ENCODE measurements at places on chromosomes 11 and 22.

GRCh38 chr22:35407362-35407761, 7.4 kb downstream of the MCM5 start:
- no peak for DNase-seq

- no peak for DNase-seq
Observed at GRCh38 chr11:15099267-15099666, 15.5 kb upstream of the INSC start.

GRCh38 chr11:123407996-123408597, 22.0 kb upstream of the GRAMD1B start:
- no peak for DNase-seq

DNA sequence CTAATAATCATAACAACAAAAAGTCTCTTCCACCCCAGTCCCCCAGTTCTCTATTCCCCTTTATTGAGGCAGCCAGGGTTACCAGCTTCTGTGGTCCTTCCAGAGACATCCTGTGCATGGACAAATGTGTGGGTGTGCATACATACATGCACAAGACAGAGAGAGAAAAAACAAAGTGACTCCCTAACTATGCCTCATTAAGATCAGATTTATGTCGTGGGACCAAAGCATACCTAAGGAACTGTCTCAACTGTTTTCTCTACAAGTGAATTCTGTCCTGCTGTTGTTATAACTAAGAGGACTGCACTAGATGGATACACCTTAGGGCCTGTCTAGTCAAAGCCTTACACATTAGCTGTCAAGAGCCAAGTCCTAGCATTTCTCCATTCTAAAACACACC, 106.7 kb downstream of the MRTFA start:
- DNase-seq, result no peak

DNA sequence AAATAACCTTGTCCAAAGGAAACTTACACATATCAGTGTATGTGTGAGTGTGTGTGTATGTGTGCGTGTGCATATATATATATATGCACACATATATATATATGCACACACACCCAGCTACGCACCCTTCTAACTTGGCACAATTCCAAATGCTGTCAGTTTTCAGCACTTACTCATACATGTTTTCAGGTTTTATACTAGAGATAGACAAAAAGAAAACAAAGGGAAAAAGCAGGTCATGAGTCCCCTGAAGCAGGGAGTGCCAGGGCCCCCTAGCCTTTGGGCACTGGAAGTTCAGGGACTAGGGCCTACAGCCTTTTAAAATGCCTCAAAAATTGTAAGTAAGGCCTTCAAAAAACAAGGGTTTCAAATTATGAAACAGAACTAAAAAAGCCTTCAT, 265.4 kb downstream of the CADM1 start:
- DNase-seq, result no peak

DNA sequence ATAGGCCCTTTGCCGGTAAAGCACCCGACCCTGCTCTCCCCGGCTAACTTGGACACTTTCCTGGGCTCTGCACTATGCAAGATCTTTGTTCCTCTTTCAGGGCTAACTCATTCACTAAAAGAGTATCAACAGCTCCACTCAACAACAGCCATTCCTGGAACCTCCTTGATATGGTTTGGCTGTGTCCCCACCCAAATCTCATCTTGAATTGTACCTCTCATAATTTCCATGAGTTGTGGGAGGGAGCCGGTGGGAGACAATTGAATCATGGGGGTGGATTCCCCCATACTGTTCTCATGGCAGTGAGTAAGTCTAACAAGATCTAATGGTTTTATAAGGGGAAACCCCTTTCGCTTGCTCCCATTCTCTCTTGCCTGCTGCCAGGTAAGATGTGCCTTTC, 330.0 kb downstream of the TENM4 start:
- DNase-seq, result no peak

DNA sequence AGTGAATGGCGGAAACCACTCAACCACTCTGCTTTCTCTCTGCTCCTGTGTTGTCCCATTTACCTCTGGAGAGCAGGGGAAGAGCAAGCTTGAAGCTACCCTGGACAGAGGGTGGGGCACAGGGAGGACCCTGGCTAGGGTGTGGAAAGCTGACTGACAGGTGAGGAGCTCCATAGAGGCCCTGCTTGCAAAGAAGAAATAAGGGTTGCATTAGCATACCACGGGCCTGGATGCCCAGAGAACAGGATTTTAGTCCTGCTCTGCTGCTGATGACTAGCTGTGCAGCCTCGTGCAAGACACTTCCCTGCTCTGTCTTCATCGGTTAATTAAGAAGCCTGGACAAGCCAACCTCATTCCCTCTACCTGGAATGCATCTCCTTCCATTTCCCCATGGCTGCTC, 135.0 kb downstream of the BUD13 start:
- no peak for DNase-seq

GRCh38 chr22:47965066-47965465, 1202.6 kb downstream of the TBC1D22A start:
- DNase-seq, result no peak

DNA sequence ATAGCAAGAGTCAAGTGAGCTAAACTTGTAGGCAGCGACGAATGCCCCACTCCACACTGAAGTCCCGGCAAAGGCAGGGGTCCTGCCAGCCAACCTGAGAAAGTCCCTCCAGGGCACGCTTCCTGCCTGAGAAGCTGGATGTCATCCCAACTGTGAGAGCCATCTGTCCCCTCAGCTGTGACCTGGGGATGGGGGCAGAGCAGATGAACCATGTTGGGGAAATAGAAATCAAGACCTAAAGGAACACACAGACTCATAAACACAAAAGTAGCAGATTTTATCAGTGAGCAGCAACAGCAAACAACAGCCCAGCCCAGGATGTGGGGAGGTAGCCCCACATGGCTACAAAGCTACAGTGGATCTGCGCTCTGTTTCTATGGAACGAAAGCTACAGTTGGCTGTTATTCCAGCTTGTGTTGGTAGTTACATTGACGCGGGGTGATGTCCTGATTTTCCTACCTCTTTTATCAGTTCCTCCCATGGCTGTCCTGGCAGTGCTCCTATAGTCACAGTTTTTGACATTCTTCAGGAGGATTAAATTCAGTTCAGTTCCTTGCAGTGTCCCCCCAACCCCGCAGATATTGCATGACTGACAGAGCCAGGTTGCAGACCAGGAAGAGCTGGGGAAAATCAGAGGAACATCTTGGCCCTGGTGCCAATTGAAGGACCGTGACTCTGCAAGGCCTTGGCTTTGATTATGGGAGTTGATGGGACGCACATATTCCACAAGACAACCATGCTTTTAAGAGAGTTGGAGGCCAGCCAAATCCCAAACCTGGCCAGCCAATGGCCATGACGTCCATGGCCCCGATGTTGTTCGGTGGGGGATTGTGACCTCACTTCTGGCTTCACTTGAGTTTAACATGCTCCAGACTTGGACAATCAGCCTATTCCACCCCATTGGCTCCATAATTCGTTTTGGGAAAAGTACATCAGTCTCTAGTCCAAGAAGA, 14.6 kb downstream of the MRGPRD start:
- no peak for DNase-seq

Measured in activated CD4-positive, CD25-positive, alpha-beta regulatory T cell (primary cell).